ENCODE measurements at places on chromosomes 11 and 22.

DNA sequence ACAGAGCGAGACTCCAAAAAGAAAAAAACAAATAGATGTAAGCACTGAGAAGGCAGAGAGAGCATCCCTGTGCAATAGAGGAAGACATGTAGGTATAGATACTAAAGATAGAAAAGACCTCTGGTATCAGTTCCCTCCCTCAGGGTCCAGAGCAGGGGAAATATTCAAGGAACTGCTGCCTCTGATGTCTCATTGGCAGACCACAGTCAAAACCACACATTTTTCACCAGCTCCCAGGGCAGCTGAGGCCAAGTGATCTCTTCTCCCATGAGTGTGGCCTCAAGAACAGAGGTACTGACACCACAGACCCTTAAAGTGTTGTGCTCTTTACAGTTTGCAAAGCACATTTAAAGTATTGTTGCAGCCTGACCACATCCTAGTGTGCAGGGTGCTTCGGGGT, 288.5 kb downstream of the NTM start:
- no peak for DNase-seq

- no peak for DNase-seq
Observed at GRCh38 chr11:131874070-131874469, 503.7 kb downstream of the NTM start.

- no peak for DNase-seq
Observed at GRCh38 chr11:10934293-10934860, 76.5 kb upstream of the ZBED5 start.

DNA sequence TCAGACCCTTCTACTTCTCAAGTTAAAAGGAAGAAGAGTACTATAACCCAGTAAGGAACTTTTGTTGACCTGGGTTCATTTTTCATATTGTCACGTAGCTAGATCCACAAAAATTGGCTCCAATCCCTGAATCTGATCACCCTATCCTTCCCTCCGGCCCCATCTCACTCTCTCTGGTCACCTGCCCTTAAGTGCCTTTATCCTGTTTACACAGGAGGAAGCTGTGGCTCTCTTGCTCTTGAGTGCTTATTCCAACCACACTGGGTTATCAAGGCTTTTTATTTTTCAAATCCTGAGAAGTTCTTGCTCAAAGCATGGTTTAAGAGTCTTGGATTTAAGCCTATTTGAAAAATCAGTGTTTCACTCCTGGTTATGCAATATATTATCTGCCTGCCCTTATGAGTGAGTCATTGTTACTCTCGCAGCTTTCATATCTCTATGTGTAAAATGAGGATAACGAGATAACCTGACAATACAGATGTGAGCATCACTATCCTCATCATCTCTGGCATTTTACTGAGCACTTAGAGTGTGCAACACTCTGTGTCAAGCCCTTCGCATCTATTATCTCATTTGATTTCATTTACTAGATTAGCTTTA, 293.9 kb downstream of the GUCY1A2 start:
- no peak for DNase-seq

DNA sequence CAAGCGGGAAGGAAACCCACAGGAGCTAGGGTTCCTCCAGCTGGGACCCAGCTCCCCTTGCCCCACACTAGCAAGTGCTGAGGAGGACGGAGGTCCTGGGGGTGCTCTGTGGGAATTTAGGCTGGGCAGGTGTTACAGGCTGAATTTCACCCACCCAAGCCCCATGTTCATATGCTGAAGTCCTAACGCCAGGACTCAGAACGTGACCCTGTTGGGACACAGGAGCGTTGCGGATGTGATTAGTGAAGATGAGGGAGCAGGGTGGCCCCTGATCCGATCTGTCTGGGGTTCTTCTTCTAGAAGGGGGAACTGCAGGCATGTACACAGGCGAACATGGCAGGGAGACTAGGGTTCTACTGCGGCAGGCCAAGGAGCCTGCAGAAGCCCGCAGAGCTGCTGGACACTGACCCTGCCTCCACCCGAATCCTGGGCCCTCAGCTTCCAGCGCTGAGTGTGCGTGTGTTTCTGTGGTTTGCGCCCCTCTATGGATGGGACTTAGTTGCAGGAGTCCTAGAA, 103.4 kb upstream of the FGF3 start:
- no peak for DNase-seq

DNA sequence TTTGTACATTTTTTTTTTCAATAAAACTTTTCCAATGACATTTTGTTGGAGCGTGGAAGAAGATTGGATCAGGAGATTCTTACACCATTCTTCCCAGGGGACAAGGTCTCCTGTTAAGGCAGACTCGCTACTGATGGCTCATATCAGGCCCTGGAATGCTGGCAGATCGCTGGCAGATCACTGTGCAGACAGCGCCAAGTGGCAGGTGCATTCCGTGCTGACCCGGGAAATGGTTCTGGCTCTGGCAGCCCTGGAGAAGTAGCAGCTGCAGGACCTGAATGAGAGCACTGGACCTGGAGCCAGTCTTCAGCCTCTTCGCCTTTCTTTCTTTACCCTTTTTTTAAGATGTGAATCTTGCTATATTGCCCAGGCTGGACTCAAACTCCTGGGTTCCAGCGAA, 10.7 kb downstream of the SERPINH1 start:
- no peak for DNase-seq

- DNase-seq, result no peak
Observed at GRCh38 chr11:3109434-3109833, 52.2 kb upstream of the CARS1 start.

- DNase-seq, result no peak
Observed at GRCh38 chr11:131478341-131478740, 107.9 kb downstream of the NTM start.

DNA sequence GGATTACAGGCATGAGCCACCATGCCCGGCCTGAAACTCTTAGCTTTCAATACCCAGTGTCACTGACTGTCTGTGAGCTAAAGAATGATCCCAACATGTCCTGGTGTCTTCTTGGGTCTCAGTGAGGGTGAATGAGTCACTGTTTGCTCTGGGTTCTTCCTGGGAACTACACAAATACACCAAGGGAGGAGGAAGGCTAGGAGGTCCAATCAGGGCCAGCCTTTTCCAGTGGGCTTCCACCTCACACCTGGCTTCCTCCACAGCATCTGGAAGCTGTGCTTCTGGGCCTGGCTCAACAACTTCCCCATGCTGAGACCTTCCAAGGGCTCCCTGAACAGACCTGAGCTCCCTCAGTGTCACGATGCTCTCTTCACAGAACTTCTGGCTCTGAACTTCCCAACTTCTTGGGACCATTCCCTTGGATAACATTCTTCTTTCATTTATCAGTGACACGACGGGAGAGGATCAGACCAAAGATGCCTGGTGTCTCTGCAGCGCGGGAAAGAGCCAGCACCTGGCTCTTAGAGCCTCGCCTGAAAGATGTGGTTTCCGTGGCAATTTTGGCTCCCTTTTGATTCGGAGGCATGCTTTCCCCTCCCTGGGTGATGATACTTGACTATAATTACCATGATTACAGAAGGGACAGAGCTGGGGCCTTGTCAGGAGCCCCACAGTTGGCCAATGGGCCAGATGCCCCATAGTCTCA, 22.3 kb upstream of the CHRM4 start:
- no peak for DNase-seq

DNA sequence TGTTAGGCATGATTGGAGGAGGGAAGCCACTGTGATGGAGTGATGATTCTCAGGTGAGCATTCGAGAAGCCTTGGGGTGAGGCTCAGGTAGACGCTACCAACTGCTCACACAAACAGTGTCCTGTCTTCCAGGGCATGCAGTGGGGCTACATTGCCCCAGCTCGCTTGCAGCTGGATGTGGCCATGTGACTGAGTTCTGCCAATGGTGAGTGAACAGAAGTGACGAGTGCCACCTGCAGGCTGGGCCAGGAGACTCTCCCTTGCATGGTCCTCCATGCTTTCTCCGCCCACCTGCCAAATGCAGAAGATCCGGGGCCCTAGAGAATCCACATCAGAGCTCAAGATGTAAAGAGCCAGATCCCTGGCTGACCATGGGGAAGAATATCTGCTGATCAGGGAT, 195.9 kb downstream of the BCR start:
- DNase-seq, result peak; percentile 26

GRCh38 chr11:35605706-35606105, 12.6 kb upstream of the FJX1 start:
- DNase-seq, result no peak

GRCh38 chr22:19287076-19287707, 4.3 kb downstream of the CLTCL1 start:
- no peak for DNase-seq

- no peak for DNase-seq
Observed at GRCh38 chr11:66216911-66217310, 51.5 kb upstream of the RAB1B start.

DNA sequence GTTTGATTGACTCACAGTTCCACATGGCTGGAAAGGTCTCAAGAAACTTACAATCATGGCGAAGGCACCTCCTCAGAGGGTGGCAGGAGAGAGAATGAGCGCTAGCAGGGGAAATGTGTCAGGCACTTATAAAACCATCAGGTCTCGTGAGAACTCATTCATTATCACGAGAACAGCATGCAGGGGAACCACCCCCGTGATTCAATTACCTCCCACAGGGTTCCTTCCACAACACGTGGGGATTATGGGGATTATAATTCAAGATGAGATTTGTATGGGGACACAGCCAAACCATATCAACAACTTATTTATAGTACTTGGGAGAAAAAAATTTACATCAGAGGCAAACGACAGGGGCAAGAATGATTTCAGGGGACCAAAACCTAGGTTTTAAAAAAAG, 3.0 kb downstream of the ME3 start:
- DNase-seq, result no peak

DNA sequence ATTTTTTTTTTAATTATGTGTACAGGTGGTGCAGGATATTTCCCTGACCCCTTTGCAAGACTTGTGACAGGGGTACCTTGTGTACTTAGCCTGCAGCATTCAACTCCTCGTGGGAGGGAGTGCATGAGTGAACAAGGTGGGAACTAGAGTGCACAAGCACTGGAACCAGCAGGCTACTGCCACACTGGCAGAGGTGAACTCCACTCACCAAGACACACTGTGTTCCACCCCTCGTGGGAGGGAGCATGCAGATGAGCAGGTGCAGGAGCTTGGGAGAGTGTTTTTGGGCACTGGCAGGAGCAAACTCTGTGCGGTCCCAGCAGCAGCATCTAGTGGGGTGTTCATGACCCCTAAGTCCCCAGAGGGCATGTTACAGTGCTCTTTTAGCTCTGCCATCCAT, 282.7 kb upstream of the PLET1 start:
- no peak for DNase-seq

- peak; percentile 25 for DNase-seq
Observed at GRCh38 chr11:86688398-86689179, 16.2 kb upstream of the ME3 start.

- DNase-seq, result no peak
Observed at GRCh38 chr11:1915795-1916131, 3.7 kb upstream of the TNNT3 start.

DNA sequence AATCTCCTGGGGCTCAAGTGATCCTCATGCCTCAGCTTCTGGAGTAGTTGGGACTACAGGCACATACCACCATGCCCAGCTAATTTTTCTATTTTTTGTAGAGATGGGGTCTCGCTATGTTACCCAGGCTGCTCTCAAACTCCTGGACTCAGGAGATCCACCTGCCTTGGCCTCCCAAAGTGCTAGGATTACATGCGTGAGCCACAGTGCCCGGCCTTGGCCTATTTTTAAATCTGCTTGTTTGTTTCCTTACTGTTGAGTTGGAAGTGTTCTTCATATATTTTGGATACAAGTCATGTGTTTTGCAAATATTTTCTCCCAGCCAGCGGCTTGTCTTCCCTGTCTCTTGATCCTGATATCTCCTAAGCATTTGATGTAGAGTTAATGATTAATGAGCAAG, 5.0 kb downstream of the PARVB start:
- no peak for DNase-seq

DNA sequence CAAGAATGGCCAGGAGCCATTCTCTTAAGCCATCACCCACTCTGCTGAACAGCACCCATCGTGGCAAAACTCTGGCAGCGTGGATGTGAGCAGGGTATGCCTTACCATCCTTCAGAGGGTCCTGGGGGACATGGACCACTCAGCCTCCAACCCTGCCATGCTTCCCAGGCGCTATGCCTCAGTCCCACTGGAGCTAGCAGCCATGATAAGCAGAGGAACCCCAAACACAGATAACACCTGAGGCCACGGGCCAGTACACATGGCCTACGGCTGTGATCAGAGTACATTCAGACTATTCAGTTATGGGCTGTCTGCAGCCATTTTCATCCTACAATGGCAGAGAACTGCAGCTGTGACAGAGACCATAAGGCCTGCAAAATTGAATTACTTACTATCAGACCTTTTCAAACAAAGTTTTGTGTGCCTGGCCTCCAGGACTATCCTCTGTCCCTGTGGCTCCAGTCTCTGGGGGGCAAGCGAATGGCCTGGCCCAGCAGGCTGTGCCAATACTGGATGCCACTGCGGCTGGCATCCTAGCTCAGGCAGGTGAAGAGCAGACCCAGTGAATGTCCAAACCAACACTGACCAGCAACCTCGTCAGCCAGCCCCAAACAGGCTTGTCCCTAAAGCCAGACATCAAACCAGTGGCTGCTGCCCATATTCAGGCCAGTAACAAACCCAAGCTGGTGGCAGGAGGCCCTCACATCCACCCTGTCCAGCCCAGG, 6.9 kb downstream of the ARVCF start:
- DNase-seq, result no peak

DNA sequence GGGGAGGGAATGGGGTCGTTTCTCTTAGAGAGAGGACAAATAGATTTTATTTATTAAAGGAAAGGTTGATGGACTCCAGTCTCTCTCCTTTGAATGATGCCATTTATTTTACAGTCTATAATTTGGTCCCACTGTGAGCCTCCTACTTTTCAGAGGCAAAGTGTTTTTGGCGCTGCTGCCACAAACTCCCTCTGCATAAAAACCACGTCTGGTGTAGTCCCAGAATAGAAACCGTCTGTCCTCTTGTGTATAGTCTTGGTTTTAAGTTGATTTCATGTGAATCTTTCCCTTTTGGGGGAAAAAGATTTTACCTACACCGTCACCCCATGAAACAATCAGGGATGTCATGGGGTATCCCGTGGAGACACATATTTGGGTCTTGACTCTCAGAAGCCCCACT, 143.6 kb upstream of the SEZ6L start:
- DNase-seq, result no peak

- DNase-seq, result no peak
Observed at GRCh38 chr11:57637626-57638004, 12.1 kb downstream of the YPEL4 start.

GRCh38 chr22:27668828-27669797, 132.4 kb downstream of the MN1 start:
- no peak for DNase-seq

DNA sequence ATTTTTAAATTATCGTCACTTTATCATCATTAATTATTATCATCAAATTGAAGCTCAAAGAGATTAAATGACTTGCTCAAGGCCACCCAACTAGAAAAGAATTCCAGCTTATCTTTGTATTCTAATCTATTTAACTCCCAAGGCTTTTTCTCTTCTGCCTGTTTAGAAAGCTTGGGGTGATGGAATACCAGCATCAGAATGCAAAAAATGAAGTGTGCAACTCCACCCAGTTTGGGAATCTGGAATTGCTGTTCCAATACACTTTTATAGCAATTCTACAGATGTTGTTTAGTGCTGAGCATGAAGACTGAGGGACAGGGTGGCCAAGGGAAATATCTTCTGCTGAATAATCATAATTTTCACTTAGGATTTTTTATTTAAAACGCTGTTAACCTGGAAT, 97.2 kb upstream of the FIBIN start:
- no peak for DNase-seq

- no peak for DNase-seq
Observed at GRCh38 chr11:79030448-79030847, 410.4 kb downstream of the TENM4 start.
